ENCODE measurements at places on chromosomes 4 and X. TPM values are rescaled to one million over a fixed set of nuclear protein-coding genes. Genes with fewer than 3 reads are reported as not detected.

Gene NUP62CL
- total RNA-seq: not detected

Gene GSPT2
- total RNA-seq: 2.9 TPM

Gene TLR2
- 19.1 TPM for total RNA-seq

DNA sequence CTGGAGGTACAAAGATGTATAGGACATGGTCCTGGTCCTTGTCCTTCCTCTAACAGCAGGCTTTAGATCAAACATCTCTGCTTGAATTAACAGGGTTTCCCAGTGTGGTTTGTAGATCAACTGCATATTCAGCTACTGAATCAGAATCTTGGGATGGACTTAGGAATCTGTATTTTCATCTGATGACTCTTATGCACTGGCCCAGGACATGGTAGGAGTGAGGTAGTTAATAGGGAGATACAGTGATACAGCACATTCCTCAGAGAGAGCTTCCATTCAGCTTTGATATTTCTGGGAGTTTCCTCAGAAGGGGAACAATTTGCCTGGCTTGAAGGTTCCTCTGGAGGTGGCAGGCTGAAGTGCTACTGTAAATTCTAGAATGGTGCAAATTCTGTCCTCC lies 203.1 kb downstream of the LARP7 start:
- no peak for DNase-seq

DNA sequence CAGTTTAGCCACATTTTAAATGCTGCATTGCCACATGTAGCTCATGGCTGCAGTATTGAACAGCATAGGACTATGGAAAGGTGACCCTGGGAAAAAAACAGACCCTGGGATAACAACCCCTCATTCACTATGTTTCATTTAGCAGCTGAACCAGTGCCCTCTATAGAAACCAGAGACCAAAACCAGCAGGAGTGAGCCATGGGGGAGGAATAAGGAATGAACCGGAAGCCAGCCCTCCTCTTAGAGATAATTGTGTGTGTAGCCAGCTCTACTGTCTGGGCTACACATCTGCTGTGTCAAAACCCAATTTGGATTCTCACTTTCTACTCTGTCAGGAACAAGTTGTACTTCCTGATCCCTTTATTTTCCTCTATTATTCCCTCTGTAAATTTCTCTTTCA lies 158.5 kb upstream of the S100G start:
- DNase-seq: no peak

- no peak for DNase-seq
Measured at GRCh38 chrX:15998350-15998749, 125.0 kb upstream of the GRPR start.

- DNase-seq: no peak
Measured at GRCh38 chr4:104643805-104644204, 149.1 kb upstream of the CXXC4 start.

DNA sequence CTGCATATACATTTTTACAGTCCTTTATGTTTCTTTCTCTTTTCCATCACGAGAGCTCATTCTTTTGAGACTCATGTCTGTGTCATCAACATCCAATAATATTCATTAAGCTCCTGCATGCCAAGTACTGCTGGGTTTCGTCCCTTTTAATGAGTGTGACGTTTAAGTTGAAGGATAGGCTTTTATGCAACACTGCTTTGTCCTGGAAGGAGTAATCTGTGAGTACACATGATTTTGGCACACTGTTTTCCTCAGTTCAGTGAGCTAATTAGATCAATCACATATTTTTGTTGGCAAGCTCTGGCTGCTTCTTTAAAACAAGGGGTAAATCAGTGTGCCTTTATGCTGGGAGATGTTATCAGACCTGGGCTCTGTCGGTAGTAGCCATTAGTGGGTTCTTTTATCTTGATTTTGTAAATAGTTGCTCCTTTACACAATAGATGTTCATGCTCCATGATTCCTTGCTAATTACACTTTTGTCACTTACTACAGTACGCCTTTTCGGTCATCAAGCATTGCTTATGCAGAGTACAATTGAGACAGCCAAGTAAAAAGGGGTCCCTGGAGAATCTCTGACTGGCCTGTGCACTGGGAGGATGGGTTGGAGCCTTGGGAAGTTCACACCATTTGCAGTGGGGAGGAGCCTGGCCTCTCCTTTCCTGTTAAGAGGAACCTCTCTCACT lies 132.6 kb downstream of the FHIP1A start:
- DNase-seq: no peak

GRCh38 chrX:153595387-153595786 lies 3.6 kb downstream of the CCNQ start:
- DNase-seq: no peak

DNA sequence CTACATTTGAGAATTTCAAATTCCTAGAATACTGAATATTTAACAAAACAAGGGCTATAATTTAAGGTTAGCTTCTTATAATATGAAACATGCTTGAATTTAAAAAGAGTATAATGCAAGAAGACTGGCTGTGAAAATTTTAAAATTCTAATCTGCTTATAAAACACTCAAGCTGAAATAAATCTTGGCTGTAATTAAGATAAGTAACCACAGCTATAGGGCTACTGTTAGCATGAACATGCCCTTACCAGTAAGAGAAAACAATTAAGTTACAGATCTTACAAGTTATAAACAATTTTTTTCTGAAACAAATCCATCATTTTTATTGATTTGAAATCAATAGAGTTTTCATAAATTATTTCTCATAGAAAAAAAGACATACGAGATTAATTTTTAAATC lies 148.2 kb downstream of the INPP4B start:
- no peak for DNase-seq

GRCh38 chrX:69318651-69319340 lies 153.5 kb upstream of the PJA1 start:
- DNase-seq: no peak

GRCh38 chr4:40699648-40700047 lies 50.1 kb upstream of the NSUN7 start:
- DNase-seq: no peak

DNA sequence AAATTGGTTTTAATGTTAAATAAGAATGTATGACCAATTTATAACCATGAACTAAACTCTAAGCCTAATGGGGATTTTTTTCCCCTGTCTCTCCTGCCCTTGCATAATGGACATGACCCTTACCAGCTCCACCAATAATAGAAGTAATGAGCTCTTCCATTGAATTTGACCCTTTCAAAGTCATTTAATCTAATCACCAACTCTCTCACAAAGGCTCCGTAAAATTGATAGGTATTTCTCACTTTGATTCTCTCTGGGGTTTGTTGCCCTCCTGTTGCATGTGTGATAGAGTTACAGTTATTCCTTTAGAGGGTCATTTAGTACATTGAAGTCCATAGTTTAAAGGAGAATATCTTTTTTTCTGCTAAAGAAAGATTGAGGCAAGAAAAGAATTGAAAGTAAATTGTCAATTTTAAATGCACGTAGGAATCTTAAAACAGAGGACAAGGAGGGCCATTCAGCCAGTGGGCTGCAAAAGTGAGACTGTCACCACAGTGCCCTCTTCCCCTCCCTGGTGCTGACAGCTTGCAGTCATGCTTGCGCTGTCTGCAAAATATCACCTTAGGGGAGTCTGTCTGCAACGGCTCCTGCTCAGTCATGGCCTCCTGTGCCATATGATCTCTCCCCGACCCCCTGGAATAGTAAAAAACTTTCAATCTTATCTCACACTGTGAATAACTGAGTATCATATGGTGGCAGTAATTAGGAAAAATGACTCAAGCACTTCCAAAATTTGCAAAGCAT lies 307.5 kb upstream of the GNPDA2 start:
- no peak for DNase-seq

GRCh38 chrX:116657071-116657470 lies 194.3 kb upstream of the CT83 start:
- DNase-seq: no peak

DNA sequence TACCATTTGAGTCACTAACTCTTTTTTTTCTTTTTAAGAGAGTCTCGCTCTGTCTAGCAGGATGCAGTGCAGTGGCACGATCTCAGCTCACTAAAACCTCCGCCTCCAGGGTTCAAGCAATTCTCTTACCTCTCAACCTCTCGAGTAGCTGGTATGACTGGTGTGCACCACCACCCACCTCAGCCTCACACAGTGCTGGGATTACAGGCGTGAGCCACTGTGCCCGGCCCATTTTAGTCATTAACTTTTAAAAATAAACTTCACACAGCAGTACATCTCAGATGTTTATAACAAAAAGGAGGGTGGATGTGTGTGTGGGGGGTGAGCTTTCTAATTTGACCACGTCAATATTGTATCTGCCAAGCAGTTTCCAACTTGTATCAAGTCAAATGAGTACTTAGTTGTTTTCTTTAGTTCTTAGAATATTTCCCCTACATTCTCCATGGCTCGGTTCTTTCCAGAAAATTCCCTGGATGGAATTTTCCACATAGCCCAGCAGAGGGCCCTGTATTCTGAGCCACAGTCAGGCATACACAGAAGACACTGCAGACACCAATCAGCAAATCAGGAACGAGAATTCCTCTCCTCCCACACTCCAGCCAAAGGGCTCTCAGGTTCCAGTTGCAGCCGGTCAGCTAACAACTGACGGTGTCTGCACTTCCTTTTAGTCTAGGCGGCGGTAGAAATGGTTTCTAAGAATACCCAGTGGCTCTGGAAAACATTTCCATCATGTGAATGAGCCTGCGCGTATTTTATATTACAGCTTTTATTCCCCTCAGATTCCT lies 20.1 kb upstream of the ARAF start:
- DNase-seq: peak; percentile 54

GRCh38 chrX:11244636-11245035 lies 48.6 kb upstream of the AMELX start:
- no peak for DNase-seq
